ENCODE measurements at places on chromosomes 5 and 9. TPM values are rescaled to one million over a fixed set of nuclear protein-coding genes. Genes with fewer than 3 reads are reported as not detected.

The PCDHGA4 gene
- 8.9 TPM for total RNA-seq

The CDKN2A gene
- total RNA-seq = 39.5 TPM

The ANKRD20A1 gene
- 0.73 TPM for total RNA-seq

The EQTN gene
- total RNA-seq = not detected

The GFRA3 gene
- not detected for total RNA-seq

The LRRTM2 gene
- total RNA-seq = 2.6 TPM

The RANBP3L gene
- total RNA-seq = not detected

The FSTL4 gene
- 0.17 TPM for total RNA-seq

The ANKRD18B gene
- 0.87 TPM for total RNA-seq

The SHOC1 gene
- total RNA-seq = under 0.01 TPM

The LCN1 gene
- total RNA-seq = not detected

The NUTM2G gene
- total RNA-seq = not detected

The PJA2 gene
- total RNA-seq = 119 TPM

The SLC4A9 gene
- total RNA-seq = not detected

The CCDC192 gene
- total RNA-seq = not detected

The CARTPT gene
- total RNA-seq = not detected

The TYRP1 gene
- total RNA-seq = not detected

The PRRC1 gene
- 60.4 TPM for total RNA-seq

The ZDHHC11B gene
- 0.29 TPM for total RNA-seq

The SCAI gene
- total RNA-seq = 27.2 TPM

The MPDZ gene
- 38.0 TPM for total RNA-seq

The CRHBP gene
- 3.5 TPM for total RNA-seq

The ACOT12 gene
- total RNA-seq = 2.2 TPM

The AFAP1L1 gene
- 5.1 TPM for total RNA-seq

The CXCL14 gene
- total RNA-seq = not detected

The MEGF9 gene
- 12.9 TPM for total RNA-seq

The KIAA1191 gene
- 134 TPM for total RNA-seq

The ACSL6 gene
- total RNA-seq = not detected

The KCNIP1 gene
- total RNA-seq = not detected

The OGN gene
- 17.5 TPM for total RNA-seq

The DTWD2 gene
- total RNA-seq = 4.1 TPM

The PRR7 gene
- total RNA-seq = 2.9 TPM

The SV2C gene
- total RNA-seq = not detected

The GPR150 gene
- 0.66 TPM for total RNA-seq

The SLC35D2 gene
- 22.5 TPM for total RNA-seq

The CYLC2 gene
- not detected for total RNA-seq

The INSL4 gene
- total RNA-seq = not detected

The SGCD gene
- total RNA-seq = 22.0 TPM

The TNC gene
- total RNA-seq = 85.3 TPM

The ERCC8 gene
- 30.7 TPM for total RNA-seq

The NIM1K gene
- total RNA-seq = 9.1 TPM

The PRRX2 gene
- total RNA-seq = 50.0 TPM
